ENCODE measurements at places on chromosomes 5 and 9. TPM values are rescaled to one million over a fixed set of nuclear protein-coding genes. Genes with fewer than 3 reads are reported as not detected.

The PIK3R1 gene
- total RNA-seq: 75.6 TPM

The CDKN2B-AS1 gene
- total RNA-seq: 4.4 TPM

The PLAA gene
- total RNA-seq: 33.8 TPM

- no peak for DNase-seq
Observed at GRCh38 chr9:128360826-128361225, 10.3 kb upstream of the URM1 start.

The AGXT2 gene
- not detected for total RNA-seq

The SV2C gene
- total RNA-seq: 0.07 TPM

DNA sequence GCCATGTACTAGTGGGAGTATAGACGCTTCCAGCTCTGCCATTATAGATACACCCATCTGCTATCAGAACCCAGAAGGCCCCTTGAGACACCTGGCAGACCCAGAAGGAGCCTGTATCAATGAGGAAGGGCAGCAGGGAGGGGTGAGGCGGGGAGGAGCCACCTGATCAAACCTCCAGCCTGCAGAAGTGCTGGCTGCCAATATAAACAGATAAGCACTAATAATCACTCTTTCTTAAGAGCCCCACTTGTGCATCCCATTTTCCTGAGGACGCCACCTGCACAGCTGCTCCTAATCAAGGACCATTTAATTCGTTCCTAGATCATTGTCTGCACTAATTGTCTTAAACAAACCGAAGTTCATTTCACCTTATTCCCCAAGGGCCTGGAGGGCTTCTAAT is 75.0 kb upstream of the NEK6 start:
- no peak for DNase-seq

- no peak for DNase-seq
Observed at GRCh38 chr5:83342465-83342864, 129.1 kb upstream of the VCAN start.

DNA sequence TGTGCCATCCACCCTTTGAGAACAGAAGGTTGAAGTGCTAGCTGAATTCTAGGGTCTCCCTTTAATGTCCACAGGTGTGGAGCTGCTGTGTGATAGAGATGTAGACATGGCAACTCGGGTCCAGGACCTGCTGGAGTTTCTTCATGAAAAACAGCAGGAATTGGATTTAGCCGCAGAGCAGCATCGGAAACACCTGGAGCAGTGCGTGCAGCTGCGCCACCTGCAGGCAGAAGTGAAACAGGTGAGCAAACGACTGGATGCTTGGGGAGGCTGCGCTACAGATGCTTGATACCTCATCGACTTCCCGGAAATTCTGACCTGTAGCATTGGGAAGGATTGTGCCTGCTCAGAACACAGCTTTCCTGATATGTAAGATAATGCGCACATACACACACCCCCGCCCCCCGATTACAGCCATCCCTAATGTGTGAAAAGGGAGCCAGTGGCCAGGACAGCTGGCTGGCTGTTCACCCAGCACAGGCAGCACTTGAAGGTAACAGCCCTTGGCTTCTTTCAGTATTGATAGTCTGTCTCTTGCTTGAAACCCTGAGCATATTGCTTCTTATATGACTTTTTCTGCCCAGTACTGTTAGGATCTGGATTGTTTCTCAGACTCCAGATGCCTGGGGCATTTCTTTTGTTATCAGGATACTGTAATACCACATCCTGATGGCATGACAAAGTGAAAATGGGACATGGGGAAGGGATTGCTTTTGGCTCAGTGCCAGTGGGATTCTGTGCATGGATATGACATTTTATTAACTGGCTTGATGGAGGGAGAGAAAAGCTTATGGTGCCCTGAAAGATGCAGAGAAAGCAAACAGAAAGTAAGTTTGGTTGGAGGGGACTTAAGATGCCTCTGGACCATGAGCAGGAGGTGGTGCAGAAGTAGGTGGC is 216.8 kb upstream of the OTULINL start:
- no peak for DNase-seq

GRCh38 chr5:109345699-109346098 is 64.1 kb downstream of the PJA2 start:
- no peak for DNase-seq

GRCh38 chr9:70404261-70404660 is 10.2 kb downstream of the KLF9 start:
- peak; percentile 1 for DNase-seq

The SOHLH1 gene
- not detected for total RNA-seq

DNA sequence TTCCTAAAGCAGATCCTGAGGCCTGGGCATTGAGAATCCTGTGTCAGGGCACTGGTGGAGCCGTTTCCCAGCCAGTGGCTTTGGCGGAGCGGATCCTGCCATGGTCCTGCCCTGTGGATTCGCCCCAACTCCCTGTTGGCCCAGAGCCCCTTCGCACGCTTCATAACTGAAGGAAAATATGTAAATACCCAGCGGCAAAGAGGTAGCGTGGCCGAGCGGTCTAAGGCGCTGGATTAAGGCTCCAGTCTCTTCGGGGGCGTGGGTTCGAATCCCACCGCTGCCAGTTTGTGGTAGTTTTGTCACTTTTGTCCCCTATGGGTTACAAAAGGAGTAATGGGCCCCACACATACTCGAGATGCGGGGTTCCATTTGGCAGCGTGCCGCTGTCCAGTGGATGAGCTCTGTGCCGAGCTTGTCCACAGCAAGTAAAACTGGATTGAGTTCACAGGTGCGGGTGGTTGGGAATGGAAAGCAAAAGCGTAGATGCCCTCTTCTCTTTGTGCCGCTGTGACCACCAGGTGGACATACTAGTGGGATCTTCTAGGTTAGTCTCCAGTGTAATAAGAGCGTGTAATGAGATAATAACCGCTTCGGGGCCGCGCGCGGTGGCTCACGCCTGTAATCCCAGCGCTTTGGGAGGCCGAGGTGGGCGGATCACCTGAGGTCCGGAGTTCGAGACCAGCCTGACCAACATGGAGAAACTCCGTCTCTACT is 17.3 kb downstream of the TRIM7 start:
- peak; percentile 39 for DNase-seq

DNA sequence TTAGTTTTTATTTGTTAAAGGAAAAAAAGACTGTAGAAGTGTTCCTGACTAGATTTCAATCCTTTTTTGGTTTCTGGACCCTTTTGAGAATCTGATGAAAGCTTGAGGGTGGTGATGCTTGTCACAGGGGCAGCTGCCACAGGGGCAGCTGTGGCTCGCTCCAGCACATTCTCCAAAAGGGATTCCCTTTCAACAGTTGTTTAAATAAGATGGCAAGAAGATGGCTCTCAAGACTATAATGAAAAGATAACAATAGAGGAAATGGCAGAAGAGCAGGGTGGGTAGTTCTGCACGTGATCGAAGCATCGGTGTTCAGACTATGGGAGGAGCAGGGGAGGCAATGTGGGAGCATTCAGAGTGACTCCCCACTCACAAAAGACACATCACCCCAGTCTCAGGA is 46.5 kb upstream of the TNFAIP8 start:
- no peak for DNase-seq

- peak; percentile 2 for DNase-seq
Observed at GRCh38 chr9:134605351-134605965, 36.1 kb upstream of the COL5A1 start.

- DNase-seq: no peak
Observed at GRCh38 chr9:34961574-34962490, 3.7 kb downstream of the PHF24 start.

The XRCC4 gene
- 11.6 TPM for total RNA-seq

DNA sequence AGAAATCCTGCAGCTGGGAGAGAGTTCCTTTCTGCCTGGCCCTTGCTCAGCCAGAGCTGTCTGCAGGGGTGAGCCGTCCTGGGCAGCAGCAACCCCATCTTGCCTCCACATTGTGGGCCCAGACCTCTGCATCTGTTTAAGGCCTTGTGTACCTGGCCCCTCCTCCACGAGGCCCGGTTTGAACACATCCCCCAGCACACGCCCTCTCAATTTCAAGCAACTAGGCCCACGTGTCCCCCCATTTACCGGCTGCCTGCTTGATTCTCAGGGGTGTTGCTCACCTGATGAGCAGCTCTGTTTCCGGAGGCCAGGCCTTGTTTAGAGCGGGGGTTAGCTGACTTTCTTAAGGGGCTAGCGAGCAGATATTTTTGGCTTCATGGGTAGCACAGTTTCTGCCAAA is 181.8 kb downstream of the HSPA4 start:
- DNase-seq: no peak

The OR1J2 gene
- not detected for total RNA-seq

- no peak for DNase-seq
Observed at GRCh38 chr9:37340961-37341360, 81.5 kb upstream of the GRHPR start.

GRCh38 chr5:73170522-73170921 is 2.5 kb upstream of the TMEM174 start:
- peak; percentile 34 for DNase-seq

GRCh38 chr9:78031444-78031892 is at the start of gene GNAQ:
Gene GNAQ (minus strand): TSS chr9:78031811. CDS start chr9:78031235, 576 bp downstream.
- no peak for DNase-seq

DNA sequence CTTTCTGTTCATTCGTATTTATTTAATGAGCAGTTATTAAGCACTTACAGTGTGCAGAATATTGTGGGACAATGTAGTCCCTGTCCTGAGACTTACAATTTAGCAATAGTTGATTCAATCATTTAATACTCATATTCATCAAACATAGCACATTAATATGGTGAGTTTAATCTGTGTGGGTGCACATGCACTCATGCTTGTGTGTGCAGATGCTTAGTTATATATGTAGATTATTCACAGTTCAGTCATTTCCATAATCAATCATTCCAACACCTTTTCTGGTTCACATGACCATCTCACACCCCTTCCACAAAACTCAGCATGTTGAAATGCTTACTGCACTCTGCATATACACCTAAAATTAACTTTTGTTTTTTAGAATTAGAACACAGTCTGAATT is 321.6 kb upstream of the RFX3 start:
- no peak for DNase-seq

DNA sequence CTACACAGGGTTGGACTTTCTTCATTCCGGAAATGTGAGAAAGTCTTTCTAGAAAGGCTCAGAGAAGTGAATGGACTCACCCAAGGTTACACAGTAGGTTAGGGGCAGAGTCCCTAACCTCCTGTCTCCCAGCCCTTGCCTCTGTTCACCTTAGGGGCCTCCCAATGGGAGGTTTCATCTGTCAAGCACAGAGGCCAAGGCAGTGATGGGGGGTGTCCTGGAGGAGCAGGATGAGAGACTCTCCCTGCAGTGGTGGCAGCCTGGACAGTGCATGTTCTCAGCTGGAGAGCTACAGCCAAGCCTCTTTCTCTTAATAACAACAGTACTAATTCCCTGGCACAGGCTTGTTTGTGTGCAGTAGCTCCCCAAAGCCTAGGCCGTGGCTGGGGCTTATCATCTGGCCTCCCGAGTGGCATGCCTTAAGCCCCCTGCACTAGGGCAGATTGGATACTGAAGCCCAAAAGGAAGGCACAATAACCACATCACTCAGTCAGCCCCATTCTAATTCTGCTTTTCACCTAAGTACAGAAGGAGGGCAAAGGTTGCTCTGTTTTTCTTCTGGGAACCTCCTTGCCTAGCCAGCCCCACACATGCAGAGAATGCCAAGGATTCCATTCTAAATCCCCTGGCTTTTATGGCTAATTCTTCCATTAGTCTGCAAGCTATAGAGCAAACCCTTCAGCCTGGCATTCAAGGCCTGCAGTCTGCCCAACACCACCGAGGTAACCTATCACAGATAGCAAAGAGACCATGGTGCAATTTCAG is 50.2 kb upstream of the XPA start:
- DNase-seq: no peak

- DNase-seq: no peak
Observed at GRCh38 chr5:118008779-118009178, 979.6 kb downstream of the DTWD2 start.

The CD14 gene
- 0.37 TPM for total RNA-seq

GRCh38 chr5:80161165-80161564 is 94.7 kb downstream of the SERINC5 start:
- DNase-seq: no peak

- no peak for DNase-seq
Observed at GRCh38 chr5:167720676-167721260, 570.7 kb upstream of the WWC1 start.

DNA sequence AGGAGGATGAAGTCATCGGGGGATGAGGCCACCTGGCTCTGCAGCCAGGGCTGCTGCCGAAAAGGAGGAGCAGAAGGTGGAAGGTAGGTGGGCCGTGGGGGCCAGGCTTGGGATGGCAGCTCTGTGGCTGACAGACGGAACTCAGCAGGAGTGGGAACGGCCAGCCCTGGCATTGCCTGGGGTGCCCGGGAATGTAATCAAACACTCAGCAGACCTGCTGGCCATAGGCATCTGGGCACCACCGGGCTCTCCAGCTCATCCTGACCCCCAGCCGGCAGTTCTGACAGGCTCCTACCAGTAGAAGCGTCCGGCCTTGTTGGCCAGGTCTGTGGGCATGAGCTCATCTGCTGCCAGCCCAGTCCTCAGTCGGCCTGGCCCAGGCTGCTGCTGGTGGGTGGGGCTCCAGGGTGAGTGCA is 4.3 kb upstream of the FAT2 start:
- no peak for DNase-seq

The FYB1 gene
- 396 TPM for total RNA-seq

DNA sequence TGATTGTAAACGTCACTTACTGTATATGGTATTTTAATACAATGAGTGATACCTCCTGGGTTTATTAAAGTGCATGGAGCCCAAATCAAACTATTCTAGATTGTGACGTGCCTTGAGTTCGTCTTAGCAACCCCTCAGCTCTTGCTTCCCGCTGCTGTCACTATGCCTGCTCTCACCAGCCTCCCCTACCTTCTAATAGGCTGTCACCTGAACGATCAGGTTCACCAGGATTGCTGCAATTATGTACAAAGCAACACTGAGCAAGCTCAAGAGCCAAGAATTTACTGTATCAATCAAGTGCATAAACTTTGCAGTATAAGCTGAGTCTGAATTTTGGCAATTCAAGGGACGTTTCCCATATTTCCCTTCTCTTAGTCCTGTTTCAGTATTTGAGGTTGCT is 3.0 kb downstream of the LECT2 start:
- no peak for DNase-seq

The DNAJB5 gene
- total RNA-seq: 4.6 TPM

DNA sequence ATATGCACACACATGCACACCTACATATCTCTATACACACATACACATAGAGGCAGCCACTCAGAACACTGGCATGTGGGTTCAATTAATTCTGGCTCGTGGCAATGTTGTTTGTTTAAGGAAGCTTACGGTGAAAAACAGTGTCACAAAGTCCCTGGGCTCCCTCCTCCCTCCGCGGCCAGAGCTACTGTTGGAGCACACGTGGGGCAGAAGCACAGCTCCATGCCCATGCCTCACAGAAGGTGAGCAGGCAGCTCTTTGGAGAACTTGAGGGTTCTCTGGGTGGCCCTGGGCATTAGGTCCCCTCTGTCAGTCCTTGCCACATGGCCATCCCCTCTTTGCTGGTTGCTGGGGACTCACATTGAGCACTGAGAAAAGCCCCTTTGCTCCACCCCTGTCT is 107.5 kb downstream of the GADD45G start:
- no peak for DNase-seq

- DNase-seq: no peak
Observed at GRCh38 chr5:172636279-172637050, 4.6 kb upstream of the NEURL1B start.

DNA sequence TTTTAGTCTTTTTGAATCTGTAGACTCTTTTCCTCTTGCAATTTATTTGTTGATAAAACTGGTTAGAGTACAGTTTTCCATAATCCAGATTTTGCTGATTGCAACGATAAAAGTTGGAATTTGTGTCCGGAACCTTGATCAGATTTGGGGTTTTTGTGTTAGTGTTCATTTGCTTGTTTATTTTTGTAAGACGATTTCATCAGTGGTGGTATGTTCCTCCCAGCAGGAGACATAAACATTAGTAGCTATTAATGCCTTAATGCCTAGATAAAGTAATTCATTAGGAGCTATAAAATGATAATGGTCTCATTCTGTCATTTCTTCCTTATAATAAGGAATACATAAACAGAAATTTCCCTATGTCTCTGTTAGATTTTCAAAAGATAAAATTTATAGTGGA is 21.3 kb downstream of the RPS6 start:
- no peak for DNase-seq

Data from activated CD4-positive, alpha-beta T cell treated with anti-CD3 and anti-CD28 coated beads, Interleukin-2, amount 10 ng/mL, durations not matched to agents 7 days and 5 days (primary cell).